IPS DF 19.7 (cell line): ENCODE measurements at places on chromosomes 5 and 9.

DNA sequence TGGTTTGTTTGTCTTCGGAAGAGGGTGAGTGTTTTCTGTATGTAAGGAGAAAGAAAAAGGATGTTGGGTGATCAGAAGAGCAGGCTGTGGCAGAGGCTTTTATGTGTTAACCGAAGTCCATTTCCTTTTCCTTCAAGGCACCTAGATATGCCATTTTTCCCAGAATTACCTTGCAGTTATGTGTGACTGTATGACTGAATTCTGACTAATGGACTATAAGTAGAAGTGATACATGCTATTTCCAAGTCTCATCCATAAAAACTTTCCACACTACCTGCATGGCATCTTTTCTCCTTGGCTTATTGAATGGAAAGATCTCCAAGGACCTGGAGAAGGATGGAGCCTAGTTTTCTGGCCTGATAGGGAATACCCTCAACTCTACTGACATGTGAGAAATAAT is 10.6 kb upstream of the NDUFS4 start:
- no peak for DNase-seq

GRCh38 chr5:41686191-41686590 is 175.8 kb upstream of the PLCXD3 start:
- no peak for DNase-seq

- no peak for DNase-seq
These were observed 68.2 kb upstream of the CHD1 start for GRCh38 chr5:98997000-98997399.

GRCh38 chr9:85600675-85601263 is 141.0 kb downstream of the AGTPBP1 start:
- DNase-seq, result peak; percentile 17

GRCh38 chr9:135127718-135128670 is 40.5 kb downstream of the OLFM1 start:
- no peak for DNase-seq

GRCh38 chr5:62082370-62082801 is 223.6 kb upstream of the KIF2A start:
- no peak for DNase-seq

GRCh38 chr9:7376833-7377232 is 422.7 kb downstream of the DMAC1 start:
- DNase-seq, result no peak

DNA sequence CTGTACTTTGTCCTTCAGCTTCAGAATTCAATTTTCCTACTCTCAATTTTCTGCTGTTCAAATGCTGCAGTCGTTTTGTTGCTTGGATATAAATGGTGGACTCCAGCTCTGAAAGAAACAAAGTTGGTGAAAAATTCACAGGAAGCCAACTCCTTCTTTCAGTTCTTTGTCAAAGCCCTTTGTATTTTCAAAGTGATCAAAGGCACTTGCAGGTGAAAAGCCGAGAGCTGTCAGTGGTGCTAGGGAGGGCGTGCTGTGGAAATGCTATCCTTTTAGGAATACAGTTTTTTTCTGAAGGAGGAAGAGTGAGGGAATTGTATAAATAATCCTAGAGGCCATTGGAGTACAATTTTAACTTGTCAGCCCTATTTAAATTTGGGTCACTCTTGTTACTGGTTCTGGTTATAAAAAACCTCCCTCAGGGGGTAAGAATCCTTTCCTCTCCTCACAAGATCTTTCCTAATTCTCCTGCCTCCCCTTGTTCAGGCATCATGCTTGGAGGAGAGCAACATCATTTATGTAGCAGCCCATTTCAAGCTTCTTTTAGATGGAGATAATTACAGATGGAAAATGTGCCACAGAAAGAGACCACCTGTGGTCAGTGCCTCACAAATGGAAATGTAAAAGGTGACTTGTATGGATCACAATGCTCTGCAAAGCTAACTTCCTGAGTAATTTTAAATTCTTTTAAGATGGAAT is 62.5 kb upstream of the GHR start:
- DNase-seq, result peak; percentile 75

DNA sequence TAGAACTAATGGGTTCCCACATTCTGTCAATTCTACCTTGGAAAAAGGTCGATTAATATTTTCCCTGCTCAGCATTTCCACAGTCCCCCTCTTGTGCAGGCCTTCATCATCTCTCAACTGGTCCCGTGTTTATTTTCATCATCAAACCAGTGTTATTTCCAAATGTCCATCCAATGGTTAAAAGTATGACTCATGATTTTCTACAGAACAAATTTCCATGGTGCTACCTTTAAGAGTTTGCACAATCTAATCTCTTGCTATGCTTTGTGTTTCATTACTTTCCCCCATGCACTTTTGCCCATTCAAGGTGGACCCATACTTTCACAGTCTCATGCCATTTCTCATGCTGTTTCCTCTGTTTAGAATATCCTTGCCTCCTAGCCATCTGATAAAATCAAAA is 143.7 kb downstream of the CCDC192 start:
- DNase-seq, result no peak

DNA sequence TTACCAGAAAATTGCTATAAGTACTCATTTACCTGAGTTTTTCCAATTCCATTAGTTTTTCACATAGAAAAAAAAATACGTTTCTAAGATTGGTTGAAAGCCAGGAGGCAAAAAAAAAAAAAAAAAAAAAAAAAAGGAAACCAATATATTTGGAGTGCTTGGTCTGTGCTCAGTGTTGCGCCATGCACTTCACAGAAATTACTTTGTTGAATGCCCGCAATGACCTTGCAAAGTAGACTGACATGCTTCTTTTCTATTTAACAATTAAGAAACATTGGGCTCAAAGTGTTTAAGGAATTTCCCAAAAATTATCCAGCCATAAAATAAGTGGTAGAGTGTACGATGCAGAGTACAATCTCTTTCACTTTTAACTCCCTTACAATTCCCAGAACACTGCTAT is 65.2 kb upstream of the PAPPA start:
- DNase-seq, result no peak

- DNase-seq, result no peak
These were observed 50.5 kb upstream of the RNU6ATAC start for GRCh38 chr9:134214766-134215419.

DNA sequence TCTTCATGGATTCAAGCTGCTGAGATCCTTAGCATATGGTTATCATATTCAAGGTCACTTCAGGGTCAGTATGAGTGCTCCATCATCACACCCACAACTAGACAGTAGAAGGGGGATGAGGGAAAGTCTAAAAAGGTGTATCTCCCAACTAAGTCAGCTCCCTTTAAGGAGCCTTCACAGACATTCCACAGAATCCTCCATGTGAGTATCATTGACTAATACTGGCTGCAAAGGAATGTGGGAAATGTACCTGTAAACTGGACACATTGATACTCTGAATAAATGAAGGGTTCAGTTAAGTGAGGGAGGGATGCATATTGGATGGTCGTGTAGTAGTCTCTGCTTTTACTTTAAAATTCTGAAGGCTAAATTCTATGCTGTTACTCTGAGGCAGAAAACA is 330.7 kb downstream of the LRRC70 start:
- DNase-seq, result no peak

DNA sequence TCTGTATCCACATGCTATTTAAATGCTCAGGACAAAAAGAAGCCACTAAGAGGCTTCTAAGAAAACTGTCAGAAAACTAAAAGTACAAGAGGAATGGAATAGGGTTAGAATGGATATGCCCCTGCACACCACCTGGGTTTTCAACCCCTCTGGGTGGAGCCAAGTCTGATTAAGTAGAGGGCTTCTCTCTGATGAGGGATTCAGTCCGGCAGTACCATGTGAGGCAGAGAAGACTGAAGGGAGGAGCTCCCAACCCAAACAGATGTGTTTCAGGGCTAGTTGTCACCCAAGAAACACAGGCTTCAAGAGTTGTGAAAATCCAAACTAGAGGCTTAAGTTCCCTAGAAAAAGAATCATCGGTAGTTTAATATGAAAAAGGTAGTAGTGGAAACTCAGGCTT is 12.5 kb downstream of the NREP start:
- no peak for DNase-seq

DNA sequence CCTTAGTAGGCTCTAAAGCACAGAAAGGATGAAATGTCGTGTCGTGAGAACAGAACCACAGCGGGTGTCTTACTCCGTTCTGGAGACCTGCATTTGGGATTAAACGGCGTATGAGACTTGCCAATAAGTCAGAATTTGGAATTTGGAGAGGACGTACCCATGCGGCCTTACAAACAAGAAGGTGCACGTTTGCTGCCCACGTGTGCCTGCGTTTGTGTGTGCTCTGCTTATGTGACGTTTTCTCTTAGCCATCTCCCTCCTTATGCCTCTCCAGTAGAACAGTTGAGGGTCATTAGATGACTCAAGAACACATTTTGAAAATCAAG is 171.6 kb upstream of the OTULINL start:
- no peak for DNase-seq

- no peak for DNase-seq
These were observed 173.5 kb downstream of the SLIT3 start for GRCh38 chr5:169127431-169127830.

- peak; percentile 94 for DNase-seq
These were observed 33.3 kb upstream of the ABCA1 start for GRCh38 chr9:104961238-104961637.

DNA sequence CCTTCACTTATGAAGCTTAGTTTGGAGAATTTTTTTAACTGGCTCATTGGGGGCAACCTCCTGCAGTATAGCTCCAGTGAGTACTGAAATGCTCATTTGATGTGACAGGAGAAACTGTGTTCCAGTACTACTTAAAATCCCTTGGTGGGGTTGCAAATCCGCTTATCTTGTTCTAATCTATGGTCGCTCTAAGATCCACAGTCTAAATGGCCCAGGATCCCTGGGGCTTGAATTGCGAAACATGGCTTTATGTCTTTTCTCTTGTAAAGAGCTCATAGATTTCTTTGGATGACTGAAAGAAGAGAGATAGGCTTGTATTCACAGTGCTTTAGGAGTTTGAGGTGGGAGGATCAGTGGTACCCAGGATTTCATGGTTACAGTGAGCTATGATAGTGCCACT is 52.7 kb downstream of the ADAMTSL1 start:
- DNase-seq, result no peak

- peak; percentile 38 for DNase-seq
These were observed 159.1 kb downstream of the LURAP1L start for GRCh38 chr9:12933957-12934356.

GRCh38 chr9:71764891-71765290 is 3.4 kb downstream of the CEMIP2 start:
- DNase-seq, result no peak

- DNase-seq, result no peak
These were observed 327.6 kb downstream of the ACTL7B start for GRCh38 chr9:108528231-108528630.

GRCh38 chr5:14779975-14780374 is 91.6 kb downstream of the ANKH start:
- DNase-seq, result no peak

GRCh38 chr5:98514215-98514614 is 259.2 kb upstream of the RGMB start:
- DNase-seq, result no peak
